ENCODE measurements at places on chromosomes 4 and X.

GRCh38 chrX:55312655-55313054 is 47.9 kb upstream of the PAGE3 start:
- DNase-seq: no peak

DNA sequence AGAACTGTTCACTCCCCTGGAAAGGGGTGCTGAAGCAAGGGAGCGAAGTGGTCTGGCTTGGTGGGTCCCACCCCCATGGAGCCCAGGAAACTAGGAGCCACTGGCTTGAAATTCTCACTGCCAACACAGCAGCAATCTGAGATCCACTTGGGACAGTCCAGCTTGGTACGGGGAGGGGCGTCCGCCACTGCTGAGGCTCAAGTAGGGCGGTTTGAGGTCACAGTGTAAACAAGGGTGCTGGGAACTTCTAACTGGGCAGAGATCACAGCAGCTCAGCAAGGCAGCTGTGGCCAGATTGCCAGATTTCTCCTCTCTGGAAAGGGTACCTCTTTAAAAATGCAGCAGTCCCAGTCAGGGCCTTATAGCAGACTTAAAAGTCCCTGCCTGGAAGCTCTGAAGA is 53.9 kb upstream of the GALNTL6 start:
- no peak for DNase-seq

DNA sequence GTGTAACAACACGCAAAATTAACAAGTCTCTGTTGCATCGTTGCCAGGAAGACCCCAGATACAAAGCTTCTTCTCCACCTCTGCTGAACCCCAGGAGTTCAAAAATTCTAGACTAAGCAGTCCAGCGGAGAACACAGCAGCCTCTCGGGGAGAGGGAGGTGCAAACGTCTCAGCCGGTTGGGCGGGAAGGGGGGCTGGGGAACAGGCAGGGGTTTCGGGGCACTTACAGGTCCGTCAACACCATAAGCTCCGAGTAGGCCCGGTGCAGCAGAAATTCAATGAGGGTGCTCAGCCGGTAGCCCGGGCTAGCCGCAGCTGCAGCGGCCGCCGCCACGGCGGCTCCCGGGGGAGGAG is 394 bp downstream of the MED14 start:
- no peak for DNase-seq

DNA sequence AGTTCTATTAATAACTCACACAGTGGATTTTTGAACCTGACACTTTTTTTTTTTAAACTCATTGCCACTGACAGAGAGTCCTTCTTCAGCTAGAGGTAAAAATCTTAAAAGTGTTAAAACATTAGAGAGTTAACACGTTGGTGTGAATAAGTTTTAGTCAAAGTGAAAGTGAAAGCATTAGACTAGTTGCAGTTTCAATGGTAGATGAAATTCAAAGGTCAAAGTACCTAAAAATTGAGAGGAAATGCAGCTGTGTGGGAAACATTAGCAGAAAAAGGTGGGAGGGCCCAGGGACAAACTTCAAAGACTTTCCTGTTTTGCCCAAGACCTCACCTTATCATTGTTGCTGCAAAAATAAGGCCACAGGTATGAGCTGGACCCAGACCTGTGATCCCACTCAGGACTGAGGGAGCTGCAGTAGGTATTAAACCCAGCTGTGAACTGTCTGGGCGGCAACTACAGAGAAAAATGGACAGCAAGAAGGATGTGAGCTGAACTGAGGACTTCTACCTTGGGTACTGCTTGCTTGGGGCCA is 17.6 kb upstream of the GABRA4 start:
- no peak for DNase-seq

- no peak for DNase-seq
These were observed 279.1 kb downstream of the ANK2 start for GRCh38 chr4:113328514-113328913.

GRCh38 chrX:153945956-153946943 is 1.8 kb upstream of the RENBP start:
- no peak for DNase-seq

GRCh38 chrX:153928846-153929245 is 2.8 kb upstream of the ARHGAP4 start:
- no peak for DNase-seq

DNA sequence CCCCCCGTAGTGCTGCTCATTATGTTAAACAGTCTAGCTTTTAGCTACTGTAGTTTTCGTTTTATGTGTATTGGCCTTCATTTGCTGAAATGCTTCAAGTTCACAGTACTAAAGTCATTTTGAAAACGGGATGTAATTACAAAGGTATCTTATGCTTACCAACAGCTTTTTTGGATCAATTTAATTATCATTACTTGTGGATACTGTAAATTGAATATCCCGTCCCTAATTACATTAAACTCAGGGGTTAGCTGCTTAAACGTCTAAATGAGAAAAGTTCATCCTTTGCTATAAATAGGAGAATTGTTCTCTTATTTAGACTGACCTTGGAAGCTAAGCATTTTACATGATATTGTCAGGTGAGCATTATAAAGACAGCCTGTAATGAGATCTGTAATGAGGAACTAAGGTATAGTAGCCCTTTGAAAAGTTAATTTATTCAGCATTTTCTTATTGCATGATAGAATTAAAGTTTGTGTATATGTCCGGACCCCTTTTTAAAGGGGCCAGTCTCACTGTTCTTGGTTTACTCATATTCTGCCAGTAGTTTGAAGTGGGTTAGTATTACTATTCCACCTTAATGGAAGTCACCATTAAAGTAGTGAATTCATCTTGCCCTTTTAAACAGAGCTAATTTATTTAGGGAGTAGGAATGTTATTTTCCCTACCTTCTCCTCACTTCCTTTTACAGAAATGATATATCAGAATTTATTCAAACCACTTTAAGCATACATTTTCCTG is 252.6 kb downstream of the TENM3 start:
- no peak for DNase-seq

DNA sequence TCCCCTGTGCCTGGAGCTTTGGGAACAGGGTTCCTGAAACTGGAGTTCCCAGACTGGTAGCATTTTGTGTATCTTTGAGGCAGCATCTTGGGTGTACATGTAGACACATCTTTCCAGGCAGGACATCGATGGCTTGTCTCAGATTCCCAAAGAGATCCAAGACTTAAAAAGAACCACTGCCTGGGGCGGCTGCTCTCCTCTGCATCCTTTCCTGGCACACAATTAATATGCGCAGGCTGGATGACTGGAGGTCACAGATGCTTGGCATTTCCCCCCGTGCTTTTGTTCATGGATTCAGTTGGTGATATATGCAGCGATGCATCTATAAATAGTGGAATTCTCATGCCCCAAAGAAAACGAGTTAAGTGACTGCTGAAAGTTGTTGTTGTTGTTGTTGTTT is 80.5 kb downstream of the CLDN34 start:
- no peak for DNase-seq

DNA sequence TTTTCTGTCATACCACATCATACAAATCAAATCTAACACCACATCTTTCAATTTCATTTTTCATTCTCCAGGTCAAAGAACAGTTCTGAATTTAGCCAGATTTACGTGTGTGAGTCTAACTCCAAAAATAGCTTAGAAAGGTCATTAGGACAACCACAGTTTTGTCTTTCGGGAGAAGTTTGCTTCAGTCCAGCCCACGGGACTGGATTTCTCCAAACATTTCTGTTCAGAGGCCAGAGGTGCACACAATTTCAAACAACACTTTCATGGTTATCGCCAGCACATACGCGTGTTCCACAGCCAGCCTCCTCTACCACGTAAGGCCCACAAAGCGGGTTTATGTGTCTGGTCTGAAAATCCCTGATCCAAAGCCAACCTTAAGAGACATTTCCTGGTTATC is 65.9 kb downstream of the VEGFC start:
- DNase-seq: no peak

DNA sequence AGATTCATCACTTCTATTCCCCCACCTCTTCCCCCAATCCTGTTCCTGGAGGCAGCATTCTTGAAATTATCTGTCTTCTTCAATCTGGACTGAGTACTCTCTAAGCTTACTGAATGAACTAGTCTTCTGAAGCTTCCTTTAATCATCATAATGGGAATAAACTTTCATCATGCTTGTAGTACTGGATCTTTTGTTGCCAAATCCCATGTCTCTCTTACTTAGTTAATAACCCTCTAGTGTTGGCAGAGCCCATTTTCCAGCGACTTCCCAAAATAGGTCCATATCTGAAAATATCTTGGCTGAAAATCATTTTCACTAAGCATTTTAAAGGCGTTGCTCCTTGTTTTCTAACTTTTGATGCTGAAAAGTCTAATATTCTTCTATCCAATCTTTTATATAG is 39.6 kb downstream of the RPS6KA3 start:
- no peak for DNase-seq

DNA sequence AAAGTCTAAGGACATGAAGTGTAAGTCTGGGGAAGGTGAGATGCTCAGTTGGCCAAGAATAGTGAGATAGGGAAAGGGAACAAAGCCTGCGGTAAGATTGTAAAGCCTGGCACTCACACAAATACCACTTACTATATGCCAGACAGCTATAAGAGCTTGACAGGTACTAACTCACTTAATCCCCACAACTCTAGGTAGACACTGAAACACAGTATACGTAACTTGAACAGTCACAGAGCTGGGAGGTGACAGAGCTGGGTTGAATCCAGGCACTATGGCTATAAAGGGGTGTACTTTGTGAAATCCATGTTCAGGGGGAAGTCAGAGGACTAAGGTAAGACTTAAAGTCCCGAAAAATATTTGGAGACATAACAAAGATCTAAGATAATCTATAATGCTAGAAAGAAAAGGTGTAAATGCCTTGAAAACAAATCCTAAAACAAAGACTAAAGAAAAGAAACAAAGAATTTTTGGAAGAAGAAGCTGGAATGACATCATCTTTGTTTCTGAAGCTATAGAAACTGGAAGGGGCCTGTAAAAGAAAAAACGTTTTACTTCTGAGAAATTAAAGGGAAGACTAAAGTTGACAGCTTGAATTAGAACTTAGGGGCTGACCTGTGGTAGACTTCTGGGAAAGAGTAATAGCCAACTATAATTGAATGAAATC is 172.5 kb downstream of the PPP3CA start:
- no peak for DNase-seq

DNA sequence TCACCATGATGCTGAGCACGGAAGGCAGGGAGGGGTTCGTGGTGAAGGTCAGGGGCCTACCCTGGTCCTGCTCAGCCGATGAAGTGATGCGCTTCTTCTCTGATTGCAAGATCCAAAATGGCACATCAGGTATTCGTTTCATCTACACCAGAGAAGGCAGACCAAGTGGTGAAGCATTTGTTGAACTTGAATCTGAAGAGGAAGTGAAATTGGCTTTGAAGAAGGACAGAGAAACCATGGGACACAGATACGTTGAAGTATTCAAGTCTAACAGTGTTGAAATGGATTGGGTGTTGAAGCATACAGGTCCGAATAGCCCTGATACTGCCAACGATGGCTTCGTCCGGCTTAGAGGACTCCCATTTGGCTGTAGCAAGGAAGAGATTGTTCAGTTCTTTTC is 4.0 kb downstream of the HNRNPH2 start:
- DNase-seq: no peak

- DNase-seq: peak; percentile 81
These were observed at the start of gene FHIP1A for GRCh38 chr4:151408630-151409469. Gene FHIP1A, plus strand, starts transcription at chr4:151409176. Its CDS starts 157,084 bp downstream, at chr4:151566260.

DNA sequence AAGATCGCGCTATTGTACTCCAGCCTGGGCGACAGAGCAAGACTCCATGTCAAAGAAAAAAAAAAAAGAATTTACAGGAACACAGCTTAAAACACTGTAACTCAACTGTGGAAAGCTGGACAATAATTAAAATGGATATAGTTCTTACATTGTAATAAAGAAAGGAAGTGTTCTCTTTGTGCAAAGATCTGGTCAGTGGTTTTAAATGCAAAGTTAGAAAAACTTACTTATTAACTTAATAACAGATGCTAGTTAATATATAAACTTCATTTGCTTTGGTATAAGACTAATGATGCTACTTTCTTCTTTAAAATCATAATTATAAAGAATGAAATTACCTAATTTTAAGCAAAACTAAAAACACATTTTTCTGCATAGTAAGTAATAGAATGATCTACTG is 2024.1 kb upstream of the TENM3 start:
- DNase-seq: no peak

- no peak for DNase-seq
These were observed 63.7 kb upstream of the CD99 start for GRCh38 chrX:2627272-2627867.

DNA sequence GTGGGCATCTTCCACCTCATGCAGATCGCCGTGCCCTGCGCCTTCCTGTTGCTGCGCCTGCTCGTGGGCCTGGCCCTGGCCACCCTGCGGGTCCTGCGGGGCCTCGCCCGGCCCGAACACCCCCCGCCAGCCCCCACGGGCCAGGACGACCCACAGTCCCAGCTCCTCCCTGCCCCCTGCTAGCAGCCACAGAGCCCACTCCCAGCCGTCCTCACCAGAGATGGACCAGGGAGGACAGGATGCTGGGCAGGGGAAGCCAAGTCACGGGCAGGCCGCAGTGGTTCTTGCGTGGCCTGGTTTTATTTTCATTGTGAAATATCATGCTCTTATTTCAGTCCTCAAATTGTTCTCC is 15.1 kb downstream of the DGKQ start:
- no peak for DNase-seq

DNA sequence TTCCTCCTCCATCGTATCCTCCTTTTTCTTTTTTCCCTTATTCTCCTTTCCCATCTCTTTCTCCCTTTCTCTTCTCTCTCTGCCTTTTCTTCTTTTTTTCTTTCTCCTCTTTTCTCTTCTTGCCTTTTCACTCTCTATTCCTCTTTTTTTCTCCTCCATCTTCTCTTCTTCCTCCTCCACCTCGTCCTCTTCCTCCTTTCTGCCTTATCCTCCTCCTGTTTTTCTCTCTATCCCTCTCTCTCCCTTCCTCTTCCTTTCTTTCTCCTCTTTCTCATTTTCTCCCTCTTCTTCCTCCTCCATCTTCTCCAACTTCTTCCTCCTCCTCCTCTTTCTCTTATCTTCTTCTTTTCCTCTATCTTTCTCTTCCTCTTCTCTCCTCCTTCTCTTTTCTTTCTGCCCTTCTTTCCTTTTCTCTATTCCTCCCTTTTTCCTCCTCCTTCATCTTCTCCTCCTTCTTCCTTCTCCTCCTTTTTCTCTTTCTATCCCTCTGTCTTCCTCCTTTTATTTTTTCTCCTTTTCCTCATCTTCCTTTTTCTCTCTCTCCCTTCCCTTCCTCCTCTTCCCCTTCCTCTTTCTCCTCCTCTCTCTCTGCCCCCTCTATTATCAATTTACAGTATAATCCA is 269.1 kb downstream of the DHRSX start:
- DNase-seq: no peak

GRCh38 chr4:181569553-181569952 is 673.6 kb upstream of the TENM3 start:
- no peak for DNase-seq

GRCh38 chrX:50372966-50373365 is 97.7 kb downstream of the DGKK start:
- no peak for DNase-seq

GRCh38 chr4:8368061-8368481 is 72.5 kb downstream of the ACOX3 start:
- DNase-seq: no peak

- DNase-seq: no peak
These were observed 28.7 kb downstream of the UGT2B7 start for GRCh38 chr4:69124941-69125340.

GRCh38 chr4:142696334-142697122 is 149.6 kb downstream of the INPP4B start:
- DNase-seq: peak; percentile 34
